ENCODE measurements at places on chromosomes 16 and 17. TPM values are rescaled to one million over a fixed set of nuclear protein-coding genes. Genes with fewer than 3 reads are reported as not detected.

DNA sequence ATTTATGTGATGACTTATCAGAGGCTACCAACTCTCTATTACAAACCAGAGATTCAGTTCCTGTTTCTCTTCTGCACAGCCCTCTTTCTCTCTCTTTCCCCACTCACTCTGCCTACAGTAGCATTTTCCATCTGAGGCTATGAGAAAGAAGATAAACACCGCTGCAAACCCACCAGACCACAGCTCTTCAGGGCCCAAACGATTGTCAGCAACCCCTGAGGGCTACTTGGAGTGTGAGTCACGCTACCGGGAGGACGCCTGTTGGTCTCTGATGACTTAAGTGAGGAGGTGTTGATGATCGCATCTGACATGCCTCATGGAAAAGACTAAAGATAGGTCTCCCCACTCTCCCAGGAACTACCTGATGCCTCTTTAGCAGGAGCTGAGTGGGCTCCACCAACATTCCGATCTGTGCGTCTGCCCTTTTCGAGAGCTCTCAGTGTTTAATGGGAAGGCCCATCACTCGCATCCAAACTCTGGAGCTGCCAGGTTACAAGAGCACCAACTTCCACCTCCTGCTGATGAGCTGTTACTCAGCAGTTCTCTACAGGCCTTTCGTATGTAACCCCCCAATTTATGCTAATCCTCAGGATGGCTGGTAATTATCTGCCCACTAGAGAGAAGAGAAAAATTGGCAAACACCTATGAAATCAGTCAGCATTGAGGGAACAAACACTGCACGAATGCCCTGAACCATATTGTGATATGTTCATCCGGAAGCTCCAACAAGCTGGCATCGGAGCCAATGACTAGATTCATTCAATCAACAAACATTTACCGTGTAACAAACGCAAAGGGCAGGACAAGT lies 9.2 kb downstream of the GRIN2A start:
- DNase-seq = no peak

DNA sequence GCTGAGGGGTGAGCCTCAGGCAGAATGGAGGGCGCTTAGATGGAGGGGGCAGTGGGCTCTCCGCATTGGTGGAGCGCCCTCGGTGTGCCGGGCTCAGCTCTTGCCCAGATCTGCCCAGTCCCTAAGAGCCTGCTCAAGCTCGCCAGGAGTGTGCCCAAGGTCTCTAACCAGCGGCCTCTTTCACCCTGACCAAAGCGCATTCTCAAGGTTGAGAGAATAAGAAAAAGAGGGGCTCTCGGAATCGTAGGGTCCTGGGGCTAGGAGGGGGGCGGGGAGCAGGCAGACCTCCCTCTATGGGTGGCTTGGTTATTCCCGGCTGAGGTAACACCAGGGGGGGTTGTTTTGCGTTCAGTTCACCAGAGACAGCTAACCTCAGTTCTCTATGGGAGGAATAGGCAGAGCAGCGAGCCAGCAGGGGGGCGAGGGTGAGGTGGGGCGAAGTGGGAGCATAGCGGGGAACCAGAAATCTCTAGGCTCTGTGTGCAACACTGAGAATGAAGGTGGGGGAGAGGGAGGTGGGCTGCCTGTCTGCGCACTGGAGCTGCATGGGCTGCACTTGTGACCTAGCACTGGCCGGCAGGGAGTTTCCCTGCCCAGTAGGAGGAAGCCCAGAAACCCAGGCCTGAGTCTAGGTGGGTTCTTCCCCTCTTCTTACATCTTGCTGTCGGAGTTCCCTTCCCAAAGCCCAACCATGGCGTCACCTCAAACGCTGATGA lies 3.0 kb downstream of the TMEM132E start:
- DNase-seq = no peak

GRCh38 chr17:35510052-35510451 lies 27.4 kb downstream of the SLFN12L start:
- no peak for DNase-seq

The EFNB3 gene
- 0.97 TPM for total RNA-seq
